Right cardiac atrium (tissue), 5 donors: ENCODE measurements at places on chromosomes 16 and 17. TPM values are rescaled to one million over a fixed set of nuclear protein-coding genes. Genes with fewer than 3 reads are reported as not detected.

The ODAD4 gene
- total RNA-seq: 0.75 TPM

The RPA1 gene
- 88.5 TPM for total RNA-seq

The C17orf50 gene
- not detected for total RNA-seq

The KRT23 gene
- not detected for total RNA-seq

The KRTAP4-5 gene
- not detected for total RNA-seq

The MYH1 gene
- not detected for total RNA-seq

The NPIPA2 gene
- 1.1 TPM for total RNA-seq

The SAT2 gene
- total RNA-seq: 87.3 TPM

The PRSS21 gene
- not detected for total RNA-seq

The DNAH9 gene
- 0.23 TPM for total RNA-seq

The EVPLL gene
- not detected for total RNA-seq

The LGALS9 gene
- total RNA-seq: 19.7 TPM

The STH gene
- not detected for total RNA-seq

The SBK1 gene
- total RNA-seq: 1.3 TPM

GRCh38 chr16:89502081-89502843, 5.9 kb upstream of the SPG7 start:
- DNase-seq: no peak

- no peak for DNase-seq
Observed at GRCh38 chr17:81914103-81914850, 3.1 kb upstream of the PCYT2 start.

GRCh38 chr17:73278049-73278464, 16.4 kb upstream of the CPSF4L start:
- DNase-seq: no peak

DNA sequence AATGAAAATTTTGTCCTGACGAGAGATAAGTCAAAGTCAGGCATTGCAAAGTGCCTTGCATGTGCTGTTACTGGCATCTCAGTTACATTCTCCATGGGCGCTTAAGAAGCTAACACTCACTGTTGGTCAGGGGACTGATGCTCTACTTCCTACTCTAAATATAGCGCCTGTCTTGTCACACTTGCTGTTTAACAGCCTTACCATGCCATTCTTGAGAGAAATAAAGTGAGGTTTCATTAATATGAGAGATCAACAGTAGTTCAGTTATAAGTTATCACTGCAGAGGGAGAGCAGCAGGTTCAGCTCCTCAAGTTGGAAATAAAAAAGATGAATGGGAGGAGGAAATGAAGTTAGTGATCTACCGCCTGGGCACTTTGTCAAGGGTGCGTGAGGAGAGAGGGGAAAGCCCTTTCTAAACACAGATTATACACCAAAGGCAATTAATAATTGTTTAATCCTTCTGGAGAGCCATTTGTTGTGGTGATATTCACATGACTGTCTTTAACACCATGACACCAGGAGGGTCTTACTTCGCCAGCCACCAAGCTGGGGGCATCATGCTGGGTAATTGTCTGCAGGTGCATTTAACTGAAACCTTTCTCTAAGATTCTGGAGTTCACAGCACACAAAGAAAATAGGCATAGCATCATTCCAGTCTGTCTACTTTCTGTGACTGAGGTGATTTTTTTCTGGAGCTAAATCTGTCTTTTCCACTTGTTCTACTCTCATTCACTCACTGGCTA, 568.7 kb upstream of the HSBP1 start:
- DNase-seq: no peak

DNA sequence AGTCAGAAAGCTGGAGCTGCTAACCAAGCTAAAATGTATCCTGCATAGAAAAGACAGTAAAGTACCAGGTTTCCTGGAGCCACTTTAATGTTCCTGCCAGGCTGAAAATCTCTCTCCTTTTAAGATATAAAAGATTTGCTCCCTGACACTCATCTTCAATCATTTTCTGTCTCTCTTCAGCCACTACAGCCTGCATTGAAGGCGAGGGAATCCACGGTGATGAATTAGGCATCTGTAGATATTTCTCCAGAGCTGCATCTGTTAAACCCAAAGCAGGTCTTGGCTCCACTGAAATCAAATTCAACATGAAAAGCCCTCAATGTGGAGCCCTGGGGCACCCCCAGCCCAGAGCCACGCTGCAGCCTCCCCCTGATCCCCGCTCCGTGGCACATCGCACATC, 94.7 kb upstream of the CRHR1 start:
- no peak for DNase-seq

- DNase-seq: no peak
Observed at GRCh38 chr17:66711401-66711800, 123.5 kb upstream of the CACNG5 start.

DNA sequence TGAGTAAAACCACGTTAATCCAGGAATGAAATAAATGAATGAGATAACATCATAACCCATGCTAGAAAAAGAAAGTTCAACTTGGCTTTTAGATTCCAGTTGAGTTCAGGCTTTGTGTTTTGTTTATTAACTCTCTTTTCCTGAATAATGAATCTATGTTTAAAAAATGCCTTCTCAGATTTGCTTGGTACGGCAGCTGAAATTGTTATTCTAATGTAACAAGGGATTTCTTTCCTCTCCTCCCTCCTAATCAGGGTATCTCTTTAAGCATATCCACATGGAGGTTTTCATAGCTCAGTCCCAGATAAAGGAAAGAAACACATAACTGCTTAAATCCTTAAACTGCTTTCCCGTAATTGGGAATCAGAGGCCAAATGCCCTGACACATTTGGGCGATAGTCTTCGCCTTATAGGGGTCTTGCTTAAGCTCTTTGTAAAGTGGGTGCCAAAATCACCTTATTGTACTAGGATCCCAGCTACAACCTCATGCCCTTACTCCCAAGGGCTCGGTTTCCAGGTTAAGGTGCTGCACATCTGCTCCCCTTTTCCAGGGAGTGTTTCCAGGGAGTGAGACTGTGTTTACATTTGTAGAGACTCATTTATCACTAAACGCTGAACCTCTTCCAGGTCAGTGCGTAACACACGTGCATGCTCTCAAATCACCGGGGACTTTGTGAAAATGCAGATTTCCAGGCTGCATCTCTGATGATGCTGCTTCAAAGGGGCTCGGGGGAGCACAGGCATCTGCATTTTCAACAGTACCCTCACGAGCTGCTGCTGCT, 142.8 kb upstream of the FOXF1 start:
- DNase-seq: no peak

DNA sequence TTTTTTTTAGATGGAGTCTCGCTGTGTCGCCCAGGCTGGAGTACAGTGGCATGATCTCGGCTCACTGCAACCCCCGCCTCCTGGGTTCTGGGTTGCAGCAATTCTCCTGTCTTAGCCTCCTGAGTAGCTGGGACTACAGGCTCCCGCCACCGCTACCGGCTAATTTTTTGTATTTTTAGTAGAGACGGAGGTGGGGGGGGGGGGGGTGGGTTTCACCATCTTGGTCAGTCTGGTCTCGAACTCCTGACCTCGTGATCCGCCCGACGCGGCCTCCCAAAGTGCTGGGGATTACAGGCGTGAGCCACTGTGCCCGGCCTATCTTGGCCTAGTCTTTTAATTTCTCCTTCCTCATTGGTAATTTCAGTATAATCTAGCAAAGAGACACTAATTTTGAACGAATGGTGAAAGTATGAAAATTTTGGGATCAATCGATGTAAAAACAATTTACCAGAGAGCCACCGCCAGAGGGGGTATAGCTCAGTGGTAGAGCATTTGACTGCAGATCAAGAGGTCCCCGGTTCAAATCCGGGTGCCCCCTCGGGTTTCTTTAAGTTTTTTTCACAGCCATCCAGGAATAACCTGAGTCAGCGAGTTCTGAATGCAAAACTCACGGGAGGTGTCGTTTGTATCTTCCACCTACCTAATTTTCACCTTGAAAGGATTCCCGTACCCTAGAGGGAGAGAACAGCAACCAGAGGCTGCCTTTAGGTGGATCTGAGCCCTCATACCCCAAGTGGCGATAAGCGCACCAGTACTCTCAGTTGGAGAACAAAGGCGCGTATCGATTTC, 2.5 kb upstream of the LASP1 start:
- DNase-seq: peak; percentile 64

DNA sequence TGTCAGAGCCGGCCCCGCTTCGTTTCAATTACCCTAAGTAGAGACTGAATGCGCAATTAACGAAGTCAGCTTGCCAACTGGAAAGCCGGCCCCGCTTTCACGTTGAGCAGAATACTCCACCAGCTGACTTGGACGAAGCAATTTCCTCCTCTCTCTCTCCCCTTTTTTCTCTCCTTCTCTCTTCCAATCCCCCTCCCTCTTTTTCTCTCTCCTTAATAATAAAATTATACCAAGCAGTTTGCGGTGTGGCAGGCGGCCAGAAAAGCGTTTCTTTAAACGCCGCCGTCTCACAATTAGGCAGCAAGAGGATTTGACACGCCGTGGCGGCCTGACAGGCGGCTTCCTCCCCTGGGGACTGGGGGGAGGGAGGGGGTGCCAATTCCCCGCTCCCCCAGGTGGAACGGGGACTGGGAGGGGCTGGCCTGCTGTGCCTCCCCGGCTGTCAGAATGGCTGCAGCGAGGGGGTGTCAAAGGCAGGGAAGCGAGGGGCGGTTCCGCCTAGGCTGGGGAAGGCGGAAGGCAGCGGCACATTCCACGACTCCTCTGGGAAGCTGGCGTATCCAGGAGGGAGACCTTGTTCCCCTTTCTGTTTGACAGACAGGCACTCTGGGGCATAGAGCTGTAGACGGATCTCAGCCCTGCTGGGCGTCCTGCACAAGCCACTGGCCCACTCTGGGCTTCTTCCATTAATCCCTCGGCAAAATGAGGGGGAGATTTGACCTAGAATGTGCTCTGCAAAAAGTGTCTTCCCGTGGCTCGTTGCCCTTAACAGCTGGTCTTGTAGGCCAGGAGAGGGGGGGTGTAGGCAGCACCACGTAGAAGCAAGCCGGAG, 52.7 kb downstream of the SREBF1 start:
- DNase-seq: peak; percentile 85

DNA sequence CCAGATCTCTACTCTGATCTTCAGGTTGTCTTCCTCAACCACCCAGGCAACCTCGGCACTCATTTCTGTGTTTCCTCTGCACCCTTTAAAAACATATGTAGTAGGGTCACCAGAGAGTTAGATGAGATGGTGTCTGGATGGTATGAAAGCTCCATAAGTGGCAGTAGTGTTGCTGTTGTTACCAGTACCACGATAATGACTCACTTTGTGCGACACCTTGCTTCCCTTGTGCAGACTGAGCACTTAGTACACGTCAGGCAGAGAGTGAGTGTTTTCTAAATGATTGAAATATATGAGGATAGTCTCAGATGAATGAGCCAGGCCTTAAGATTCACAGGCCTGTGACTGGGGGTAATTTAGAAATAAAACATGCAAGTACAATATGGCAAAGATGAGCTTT, 188.7 kb downstream of the MAF start:
- DNase-seq: no peak

DNA sequence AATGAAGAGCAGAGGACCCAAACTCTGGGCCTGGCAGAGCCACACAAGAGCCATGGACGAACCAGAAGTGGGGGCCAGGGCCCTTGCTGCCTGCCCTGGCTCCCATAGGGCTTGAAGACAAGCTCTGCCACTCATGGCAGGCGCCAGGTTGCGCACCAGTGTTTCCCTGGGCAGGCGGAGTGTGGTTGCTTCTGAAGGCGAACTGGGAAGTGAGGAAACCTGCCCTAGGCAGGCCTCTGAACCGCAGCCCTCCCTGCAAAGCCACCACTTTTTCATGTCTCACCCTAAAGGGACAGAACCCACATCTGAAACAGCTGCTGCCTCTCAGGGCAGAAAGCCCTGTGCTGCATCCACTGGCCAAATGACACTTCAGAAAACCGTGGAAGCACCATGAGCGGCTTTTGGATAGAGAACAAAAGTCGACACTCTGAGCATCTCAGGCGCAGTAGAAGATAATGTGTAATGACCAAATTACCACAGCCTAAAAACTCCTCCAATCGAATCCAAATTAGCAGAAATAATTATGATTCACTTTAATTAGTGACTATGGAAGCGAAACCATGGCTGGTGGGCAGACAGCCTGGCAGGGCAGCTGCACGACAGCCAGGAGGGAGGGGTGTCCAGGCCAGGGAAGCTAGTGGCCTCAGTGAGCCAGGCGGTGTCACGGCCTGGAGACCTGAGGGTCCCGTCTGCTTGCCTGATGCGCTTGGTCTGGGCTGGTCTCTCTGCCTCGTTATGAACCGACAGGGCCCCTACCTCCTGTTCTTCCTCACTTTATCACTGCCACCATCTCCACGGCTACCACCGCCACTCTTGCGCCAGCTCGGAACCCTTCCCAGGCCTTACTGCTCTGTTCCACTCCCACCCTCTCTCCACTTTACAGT, 59.1 kb downstream of the PRMT7 start:
- no peak for DNase-seq

- peak; percentile 77 for DNase-seq
Observed at GRCh38 chr17:10226930-10227695, 28.7 kb upstream of the GAS7 start.

DNA sequence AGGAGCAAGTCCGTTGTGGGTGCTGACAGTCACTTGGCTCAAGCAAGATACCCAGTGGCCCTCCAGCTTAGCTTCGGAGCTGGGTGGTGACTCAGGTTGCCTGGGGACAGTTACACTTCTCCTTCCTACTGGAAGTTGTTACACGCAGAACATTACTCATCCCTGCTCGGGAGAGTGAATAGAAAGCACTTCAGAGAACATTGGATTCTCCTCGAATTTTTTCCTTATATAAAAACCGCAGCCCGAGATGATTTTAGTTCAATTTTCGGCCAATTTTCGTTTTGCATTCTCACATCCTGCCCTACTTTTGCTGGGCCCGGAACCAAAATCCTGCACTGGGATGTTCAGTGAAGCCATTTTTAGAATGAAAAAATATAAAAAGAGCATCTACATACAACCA, 99.7 kb downstream of the ELAC2 start:
- no peak for DNase-seq

DNA sequence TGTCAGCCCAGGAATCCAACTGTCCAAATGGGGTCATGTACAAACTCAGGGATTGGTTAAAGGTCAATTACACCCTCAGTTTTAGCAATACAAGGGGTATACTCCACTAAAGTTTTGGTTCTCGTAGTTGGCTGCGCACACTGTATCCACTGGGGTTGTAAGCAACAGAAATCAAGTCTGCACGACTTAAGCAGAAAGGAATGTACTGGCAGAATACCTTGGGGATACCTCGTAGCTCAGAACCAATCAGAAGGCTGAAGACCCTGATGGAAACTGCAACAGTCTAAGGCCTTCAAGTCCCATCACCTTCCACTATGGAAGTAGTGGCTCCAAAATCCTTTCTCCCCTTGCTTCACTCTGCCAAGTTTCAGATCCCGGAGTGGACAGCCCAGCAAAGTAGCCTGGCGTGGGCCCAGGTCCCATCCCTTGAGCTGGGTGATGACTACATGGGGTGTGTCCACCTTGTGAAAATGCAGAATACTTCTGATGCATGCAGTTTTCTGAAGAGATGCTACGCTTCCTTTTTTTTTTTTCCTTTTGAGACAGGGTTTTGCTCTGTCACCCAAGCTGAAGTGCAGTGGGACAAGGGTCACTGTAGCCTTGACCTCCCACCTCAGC, 21.1 kb upstream of the RPH3AL start:
- DNase-seq: peak; percentile 51

GRCh38 chr17:55561973-55562495, 50.8 kb upstream of the SMIM36 start:
- DNase-seq: no peak

- no peak for DNase-seq
Observed at GRCh38 chr17:28911411-28912045, 8.6 kb upstream of the DHRS13 start.
